ENCODE measurements at places on chromosomes 1 and 21.

- DNase-seq: no peak
Observed at GRCh38 chr1:35506960-35507912, 50.0 kb downstream of the KIAA0319L start.

- no peak for DNase-seq
Observed at GRCh38 chr1:15994590-15995351, 9.3 kb upstream of the SRARP start.

GRCh38 chr1:172288581-172288980 lies 131.9 kb upstream of the C1orf105 start:
- DNase-seq: no peak

DNA sequence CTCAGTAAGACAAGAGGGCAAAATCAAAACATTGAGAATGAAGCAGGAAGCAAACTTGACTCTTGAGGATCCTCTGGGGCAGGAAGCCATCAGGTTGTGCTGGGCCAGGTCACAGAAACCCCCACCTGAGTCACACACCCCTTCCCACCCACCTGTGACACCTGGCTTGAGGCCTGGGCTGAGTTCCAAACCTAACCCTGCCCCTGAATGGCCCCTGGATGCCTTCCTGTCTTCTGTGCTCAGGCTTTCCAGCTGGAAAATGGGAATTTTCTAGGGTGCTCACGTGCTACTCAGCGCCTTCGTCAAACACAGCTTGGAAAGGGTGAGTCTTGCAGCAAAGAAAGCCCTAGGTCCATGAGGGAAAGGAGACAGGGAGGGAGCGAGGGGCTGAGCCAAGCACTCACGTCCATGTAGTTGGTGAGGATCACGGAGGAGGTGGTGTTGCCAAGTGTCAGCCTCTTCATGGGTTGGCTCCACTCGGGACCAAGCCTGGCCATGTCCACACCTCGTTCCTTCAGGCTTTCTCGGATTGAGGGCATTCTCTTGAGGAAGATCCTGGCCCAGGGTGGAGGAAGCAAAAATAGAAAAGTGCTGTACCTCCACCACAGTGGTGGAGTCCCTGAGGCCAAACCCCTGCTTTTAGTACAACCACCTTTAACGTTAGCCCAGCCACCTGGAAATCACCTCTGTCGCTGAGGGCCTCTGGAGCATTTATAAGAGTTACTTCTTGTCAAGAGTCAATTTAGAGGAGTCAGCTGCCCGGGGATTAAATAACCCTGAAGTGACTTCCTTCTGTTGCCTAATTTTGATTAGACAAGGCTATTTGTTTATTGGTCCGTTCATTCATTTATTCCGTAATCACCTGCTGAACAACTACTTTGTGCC lies 4.3 kb downstream of the REN start:
- DNase-seq: no peak

- no peak for DNase-seq
Observed at GRCh38 chr1:184036517-184036949, 995 bp downstream of the COLGALT2 start.

Data from GDM1 (cell line).